ENCODE measurements at places on chromosomes 3 and 15.

- no peak for DNase-seq
Observed at GRCh38 chr3:29559741-29560465, 279.0 kb downstream of the RBMS3 start.

DNA sequence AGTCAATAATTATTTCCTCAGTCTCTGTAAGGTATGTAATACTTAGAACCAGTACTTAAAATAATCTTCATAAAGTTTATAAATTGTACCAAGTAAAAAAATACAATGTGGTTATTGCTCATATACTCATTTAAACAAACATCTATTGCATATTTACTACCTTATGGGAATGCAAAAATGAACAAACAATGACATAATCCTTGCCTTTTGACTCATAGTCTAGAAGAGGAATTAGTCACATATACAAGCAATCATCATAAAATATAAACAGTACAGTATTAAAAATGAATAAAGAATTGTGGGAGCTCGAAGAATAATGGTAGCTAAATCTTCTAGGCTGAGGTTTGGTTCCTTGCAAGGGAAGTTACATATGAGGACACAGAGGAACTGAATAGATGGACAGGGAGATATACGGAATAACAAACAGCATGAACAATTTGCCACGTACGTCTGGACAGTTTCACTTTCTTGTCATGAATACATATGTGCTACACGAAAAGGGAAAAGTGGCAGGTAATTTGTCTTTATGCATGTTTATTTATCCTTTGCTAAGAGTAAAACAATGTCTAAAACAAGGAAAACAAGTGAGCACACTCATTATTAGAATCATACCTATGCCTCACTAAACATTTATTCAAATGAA is 17.2 kb downstream of the IMPG2 start:
- no peak for DNase-seq

DNA sequence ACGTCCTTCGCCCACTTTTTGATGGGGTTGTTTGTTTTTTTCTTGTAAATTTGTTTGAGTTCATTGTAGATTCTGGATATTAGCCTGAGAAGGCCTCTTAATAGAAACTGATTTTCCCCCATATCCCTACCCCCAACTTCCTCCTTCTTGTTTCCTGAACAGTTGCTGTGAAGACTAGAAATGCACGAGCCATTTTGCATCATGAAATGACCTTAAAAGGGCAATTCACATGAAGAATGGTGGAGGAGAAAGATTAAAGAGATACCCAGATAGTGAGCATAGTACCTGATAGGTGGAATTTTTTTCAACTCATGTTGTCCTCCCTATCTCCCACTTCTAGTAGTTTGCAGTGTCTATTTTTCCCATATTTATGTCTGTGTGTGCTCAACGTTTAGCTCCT is 55.2 kb upstream of the KCNH8 start:
- DNase-seq: no peak

- DNase-seq: no peak
Observed at GRCh38 chr15:41562244-41562643, 3.2 kb downstream of the TYRO3 start.

DNA sequence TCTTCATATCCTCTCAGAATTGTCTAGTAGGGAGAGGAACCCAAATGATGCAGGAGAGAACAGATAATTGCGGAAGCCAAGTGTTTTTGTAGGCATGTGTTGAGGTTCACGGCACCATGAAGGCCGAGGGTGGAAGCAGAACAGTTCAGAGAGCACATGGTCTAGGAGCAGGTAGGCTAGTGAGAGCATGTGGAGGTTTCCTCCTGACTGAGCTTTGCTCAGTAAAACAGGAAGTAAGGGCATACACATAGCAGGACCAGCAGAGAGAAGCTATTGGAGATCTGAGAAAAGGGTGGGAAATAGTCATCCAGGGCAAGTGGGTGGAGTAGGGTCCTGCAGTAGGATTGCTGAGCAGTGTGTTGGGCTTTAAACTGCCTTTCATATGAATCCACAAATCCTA is 491.1 kb downstream of the FHIT start:
- no peak for DNase-seq

DNA sequence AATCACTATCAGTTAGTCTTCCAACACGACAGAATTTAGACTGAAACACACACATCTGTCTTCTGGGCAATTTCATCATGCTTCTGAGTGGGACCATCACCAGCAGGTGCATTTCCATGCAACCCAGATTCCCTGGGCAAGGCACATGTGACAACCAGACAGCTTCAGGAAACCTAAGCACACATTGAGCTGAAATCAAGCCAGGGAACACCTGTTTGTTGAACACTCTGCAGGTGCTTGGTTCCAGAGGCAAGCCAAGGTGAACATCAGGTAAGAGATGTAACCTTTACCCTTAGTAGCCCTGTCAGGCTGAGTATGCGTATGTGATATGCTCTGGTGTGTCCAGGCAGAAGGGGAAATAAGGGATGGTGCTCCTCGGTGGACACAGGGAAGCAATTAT is 3.3 kb upstream of the PSMD2 start:
- DNase-seq: no peak

DNA sequence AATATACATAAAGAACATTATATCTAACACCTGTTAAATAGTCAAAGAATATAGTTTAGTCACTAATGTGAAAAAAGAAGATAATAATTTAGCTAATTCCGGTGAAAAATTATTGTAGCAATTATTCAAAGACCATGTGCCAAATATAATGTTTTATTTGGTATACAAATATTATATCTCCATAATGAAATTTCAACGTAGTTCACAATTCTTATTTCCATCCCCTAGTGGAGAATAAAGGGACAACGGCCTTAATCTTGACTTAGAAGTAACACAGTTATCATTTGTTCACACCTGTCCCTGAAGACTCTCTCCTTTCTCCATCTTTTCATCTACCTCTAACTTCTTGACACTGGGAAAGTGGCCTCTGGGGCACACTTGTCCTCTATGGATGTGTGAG is 213.4 kb downstream of the ERC2 start:
- no peak for DNase-seq

DNA sequence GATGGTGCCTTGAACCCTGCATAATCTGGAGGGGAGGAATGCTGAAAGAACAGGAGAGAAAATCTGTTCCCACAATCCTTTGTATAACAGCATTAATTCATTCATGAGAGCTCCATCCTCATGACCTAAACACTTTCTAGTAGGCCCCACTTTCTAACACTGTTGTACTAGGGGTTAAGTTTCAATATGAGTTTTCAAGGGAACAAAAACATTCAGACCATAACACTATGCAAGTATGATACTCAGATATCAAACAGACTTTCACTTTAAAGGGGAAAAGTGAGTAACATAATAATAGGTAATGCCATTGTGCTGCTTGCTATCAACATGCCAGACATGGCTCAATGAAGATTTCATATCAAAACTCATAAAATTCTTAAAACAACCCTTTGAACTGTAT is 32.4 kb upstream of the PLSCR2 start:
- no peak for DNase-seq

GRCh38 chr15:81481346-81481745 is 107.3 kb upstream of the TMC3 start:
- DNase-seq: no peak

- DNase-seq: no peak
Observed at GRCh38 chr3:58657571-58658141, 8.9 kb downstream of the FAM3D start.

GRCh38 chr3:133259767-133260166 is 140.1 kb upstream of the BFSP2 start:
- no peak for DNase-seq
